ENCODE measurements at places on chromosomes 2 and 18.

DNA sequence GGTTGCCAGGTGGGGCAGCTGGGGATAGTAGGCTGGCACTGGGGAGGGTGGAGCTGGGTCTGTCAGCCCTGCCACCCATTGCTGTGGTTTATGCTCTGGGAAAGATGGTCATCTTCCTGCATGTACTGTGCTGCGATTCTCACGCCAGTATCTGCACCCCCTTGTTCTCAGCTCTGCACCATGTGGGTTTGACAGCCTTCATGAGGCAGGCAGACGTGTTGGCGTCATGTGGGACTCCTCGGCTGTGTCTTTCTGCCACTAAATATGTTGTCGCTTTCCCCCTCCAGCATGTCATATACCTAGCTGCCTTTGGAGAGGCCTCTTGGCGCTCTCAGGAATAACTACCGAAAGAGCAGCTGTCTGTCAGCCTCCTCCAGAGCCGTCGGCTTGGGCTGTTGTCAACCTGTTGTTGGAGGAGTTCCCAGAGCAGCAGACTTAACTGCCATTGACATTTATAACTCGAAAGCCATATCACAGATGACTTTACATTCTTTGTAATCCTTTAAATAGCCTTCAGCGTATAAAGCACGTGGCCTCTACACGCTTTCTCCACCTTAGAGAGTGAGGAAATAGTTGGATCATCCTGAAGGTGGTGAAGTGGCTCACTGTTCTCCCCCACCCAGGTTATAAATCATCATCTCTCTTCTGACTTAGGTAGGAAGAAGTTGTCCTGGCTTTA, 80.4 kb upstream of the MGAT5 start:
- H3K27ac ChIP-seq, result peak overlapping the region; percentile 76
- H3K4me3 ChIP-seq, result no peak overlapping the region
- H3K4me1 ChIP-seq, result peaks cover 66% of the 10 kb centered on the region
- H3K27me3 ChIP-seq, result no peaks in the 10 kb centered on the region
- peaks cover 5% of the 10 kb centered on the region for H3K36me3 ChIP-seq
- DNase-seq, result no peak

DNA sequence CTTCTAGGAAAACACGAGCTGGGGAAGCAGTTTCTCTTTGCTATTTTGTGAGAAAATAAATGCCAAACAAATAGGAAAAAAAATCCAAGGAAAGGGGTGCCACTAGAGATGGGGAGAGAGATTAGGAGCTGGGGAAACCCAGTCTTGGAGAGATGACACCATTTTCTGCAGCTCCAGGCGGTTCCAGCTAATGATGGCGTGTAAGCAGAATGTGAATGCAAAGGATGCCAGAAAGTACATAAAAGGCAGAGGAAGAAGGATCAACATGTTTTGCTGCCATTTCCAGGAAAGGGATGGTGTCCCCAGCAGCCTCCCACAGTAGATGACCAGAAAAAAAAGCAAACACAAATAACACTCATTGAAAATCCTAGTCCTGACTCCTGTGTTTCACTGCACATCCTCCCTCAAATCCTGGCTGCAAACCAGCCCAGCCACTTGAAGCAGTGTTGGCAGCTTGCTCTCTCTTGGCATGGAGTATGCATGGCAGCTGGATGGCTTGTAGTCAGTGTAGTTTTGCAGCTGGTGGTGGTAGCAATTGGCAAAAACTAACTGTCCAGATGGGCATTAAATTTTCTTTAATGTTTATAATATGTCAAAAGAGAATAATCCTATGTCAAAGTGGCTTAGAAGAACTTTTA, 93.6 kb downstream of the FTCDNL1 start:
- H3K27me3 ChIP-seq, result no peaks in the 10 kb centered on the region
- no peak for DNase-seq
- no peak overlapping the region for H3K27ac ChIP-seq

GRCh38 chr18:10231220-10231619, 223.2 kb upstream of the APCDD1 start:
- no peaks in the 10 kb centered on the region for H3K4me1 ChIP-seq
- H3K27me3 ChIP-seq, result peaks cover 3% of the 10 kb centered on the region
- H3K27ac ChIP-seq, result no peak overlapping the region
- no peak for DNase-seq

DNA sequence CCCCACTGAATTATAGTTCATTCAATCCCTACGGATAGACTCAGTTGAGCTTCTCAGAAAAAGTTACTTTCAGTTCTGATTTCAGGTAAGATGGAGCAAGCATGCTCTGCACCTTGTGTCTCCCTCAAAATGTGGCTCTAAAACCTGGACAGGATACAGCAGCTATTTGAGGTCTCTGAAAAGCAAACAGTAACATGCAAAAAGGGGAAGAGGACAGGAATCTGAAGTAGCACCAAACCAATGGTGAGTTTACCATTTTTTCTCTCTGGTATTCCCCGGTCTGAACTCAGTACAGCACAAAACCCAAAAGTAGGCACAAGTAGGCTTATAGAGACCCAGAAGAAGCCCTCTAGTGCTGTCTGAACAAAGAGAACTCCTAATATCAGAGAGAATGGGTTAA, 34.1 kb downstream of the LANCL1 start:
- peaks cover 36% of the 10 kb centered on the region for H3K36me3 ChIP-seq
- no peaks in the 10 kb centered on the region for H3K27me3 ChIP-seq
- no peak overlapping the region for H3K27ac ChIP-seq
- H3K4me1 ChIP-seq, result peaks cover 9% of the 10 kb centered on the region
- no peak for DNase-seq

- no peak overlapping the region for H3K27ac ChIP-seq
- H3K36me3 ChIP-seq, result no peaks in the 10 kb centered on the region
- peak; percentile 78 for DNase-seq
- H3K4me3 ChIP-seq, result no peak overlapping the region
- no peaks in the 10 kb centered on the region for H3K27me3 ChIP-seq
Measured at GRCh38 chr2:30711646-30712085, 95.6 kb downstream of the CAPN13 start.

GRCh38 chr18:33906046-33906445, 318.7 kb downstream of the NOL4 start:
- DNase-seq, result no peak
- no peaks in the 10 kb centered on the region for H3K4me1 ChIP-seq
- no peak overlapping the region for H3K27ac ChIP-seq

DNA sequence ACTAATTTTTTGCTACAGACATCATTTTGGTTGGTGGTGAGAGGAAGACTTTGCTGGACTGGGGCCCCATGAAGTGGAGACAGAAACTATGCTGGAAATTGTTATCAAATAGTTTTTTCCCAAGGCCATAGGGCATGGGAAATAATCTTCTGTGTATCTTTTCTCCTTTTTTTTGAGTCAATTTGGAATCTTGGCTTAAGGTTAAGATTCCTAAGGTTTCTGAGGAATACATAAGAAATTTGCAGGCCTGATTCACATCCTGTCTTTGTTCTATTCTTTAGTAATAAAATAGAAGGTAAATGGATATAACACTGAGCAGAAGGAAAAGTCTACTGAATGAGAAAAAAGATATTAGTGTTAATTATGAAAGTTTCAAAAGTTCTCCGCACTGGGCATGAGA, 16.6 kb downstream of the SMC6 start:
- peaks cover 14% of the 10 kb centered on the region for H3K4me1 ChIP-seq
- H3K4me3 ChIP-seq, result no peak overlapping the region
- no peaks in the 10 kb centered on the region for H3K27me3 ChIP-seq
- H3K27ac ChIP-seq, result peak overlapping the region; percentile 25

GRCh38 chr2:110794951-110795350, 62.6 kb downstream of the ACOXL start:
- peaks cover 22% of the 10 kb centered on the region for H3K27me3 ChIP-seq
- no peak overlapping the region for H3K4me3 ChIP-seq
- no peaks in the 10 kb centered on the region for H3K36me3 ChIP-seq
- no peaks in the 10 kb centered on the region for H3K4me1 ChIP-seq
- H3K27ac ChIP-seq, result no peak overlapping the region

DNA sequence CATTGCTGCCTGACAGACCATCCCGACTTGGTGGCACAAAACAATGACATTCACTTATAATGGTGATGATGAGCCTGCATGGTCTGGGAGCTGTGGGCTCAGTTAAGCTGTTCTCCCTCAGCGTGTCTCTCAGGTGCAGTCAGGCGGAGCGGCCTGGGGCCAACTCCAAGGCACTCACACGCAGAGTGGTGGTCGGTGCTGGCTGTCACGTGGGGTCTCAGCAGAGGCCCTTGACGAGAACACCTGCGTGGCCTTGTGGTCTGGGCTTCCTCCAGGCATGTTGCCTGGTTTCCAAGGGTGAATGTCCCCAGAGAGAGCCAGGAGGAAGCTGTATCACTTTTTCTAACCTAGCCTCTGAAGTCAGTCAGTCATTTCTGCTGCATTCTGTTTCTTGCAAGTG, 29.8 kb downstream of the ARMC9 start:
- no peaks in the 10 kb centered on the region for H3K36me3 ChIP-seq
- no peak overlapping the region for H3K4me3 ChIP-seq
- peaks cover 12% of the 10 kb centered on the region for H3K4me1 ChIP-seq
- peak; percentile 14 for DNase-seq

- no peak overlapping the region for H3K4me3 ChIP-seq
- H3K4me1 ChIP-seq, result peaks cover 4% of the 10 kb centered on the region
- H3K36me3 ChIP-seq, result no peaks in the 10 kb centered on the region
- H3K27me3 ChIP-seq, result peaks cover 12% of the 10 kb centered on the region
- no peak overlapping the region for H3K27ac ChIP-seq
- DNase-seq, result no peak
Measured at GRCh38 chr2:136411946-136412345, 294.0 kb upstream of the CXCR4 start.

GRCh38 chr2:237524631-237525030, 37.6 kb downstream of the MLPH start:
- DNase-seq, result no peak
- no peaks in the 10 kb centered on the region for H3K36me3 ChIP-seq
- H3K4me1 ChIP-seq, result peaks cover 5% of the 10 kb centered on the region
- no peak overlapping the region for H3K27ac ChIP-seq
- H3K27me3 ChIP-seq, result peaks cover 1% of the 10 kb centered on the region

DNA sequence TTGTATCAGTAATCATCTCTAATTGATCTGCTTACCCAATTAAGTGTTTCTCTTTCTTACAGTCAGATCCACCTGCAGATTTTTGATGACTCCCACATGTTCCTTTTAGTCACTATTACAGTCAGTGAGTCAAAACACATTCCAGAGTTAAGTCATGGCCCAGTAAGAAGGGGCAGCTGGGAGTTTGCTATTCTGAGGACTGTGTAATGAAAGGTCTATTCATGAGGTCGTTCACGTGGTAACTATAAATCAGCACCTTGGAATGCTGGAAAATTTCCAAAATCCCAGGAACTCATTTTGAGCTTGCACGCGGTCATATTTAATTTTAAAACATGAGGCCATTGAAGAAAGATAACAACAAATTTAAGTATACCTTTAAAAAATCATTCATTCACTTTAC, 252.5 kb downstream of the XIRP2 start:
- DNase-seq, result no peak
- no peaks in the 10 kb centered on the region for H3K27me3 ChIP-seq
- H3K4me1 ChIP-seq, result no peaks in the 10 kb centered on the region

DNA sequence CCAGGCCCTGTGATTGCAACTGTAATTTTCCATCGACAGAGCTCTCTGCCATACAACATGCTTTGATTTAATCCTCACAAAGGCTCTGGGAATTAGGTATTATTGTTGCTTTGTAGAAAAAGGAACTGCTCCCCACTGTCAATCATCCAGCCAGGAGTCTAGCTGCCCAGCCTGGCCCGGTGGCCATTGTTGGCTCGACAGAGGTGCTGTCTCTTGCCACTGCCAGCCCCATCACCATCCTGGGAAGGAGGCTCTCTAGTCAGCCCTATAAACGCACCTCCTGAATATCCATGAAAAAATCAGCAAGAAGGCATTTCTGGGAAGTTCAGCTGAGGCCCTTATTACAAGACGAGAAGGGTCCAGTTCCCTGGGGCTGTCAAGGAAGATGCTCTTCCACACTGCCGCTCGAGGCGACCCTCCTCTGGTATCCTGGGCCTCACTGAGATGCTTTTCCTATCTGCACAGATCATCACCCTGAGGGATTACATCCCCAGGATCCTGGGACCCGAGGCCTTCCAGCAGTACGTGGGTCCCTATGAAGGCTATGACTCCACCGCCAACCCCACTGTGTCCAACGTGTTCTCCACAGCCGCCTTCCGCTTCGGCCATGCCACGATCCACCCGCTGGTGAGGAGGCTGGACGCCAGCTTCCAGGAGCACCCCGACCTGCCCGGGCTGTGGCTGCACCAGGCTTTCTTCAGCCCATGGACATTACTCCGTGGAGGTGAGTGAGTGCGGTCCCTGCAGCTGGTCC, 71.0 kb downstream of the TPO start:
- no peaks in the 10 kb centered on the region for H3K36me3 ChIP-seq
- DNase-seq, result no peak
- no peak overlapping the region for H3K4me3 ChIP-seq
- H3K4me1 ChIP-seq, result no peaks in the 10 kb centered on the region
- no peak overlapping the region for H3K27ac ChIP-seq

GRCh38 chr2:23605236-23605635, 220.3 kb downstream of the KLHL29 start:
- DNase-seq, result no peak
- no peaks in the 10 kb centered on the region for H3K4me1 ChIP-seq
- H3K36me3 ChIP-seq, result peaks cover 7% of the 10 kb centered on the region
- H3K4me3 ChIP-seq, result no peak overlapping the region
- H3K27ac ChIP-seq, result no peak overlapping the region

- no peak overlapping the region for H3K4me3 ChIP-seq
- H3K27me3 ChIP-seq, result no peaks in the 10 kb centered on the region
- H3K27ac ChIP-seq, result peak overlapping the region; percentile 48
- peaks cover 11% of the 10 kb centered on the region for H3K36me3 ChIP-seq
- peaks cover 44% of the 10 kb centered on the region for H3K4me1 ChIP-seq
Measured at GRCh38 chr2:42232024-42232423, 62.9 kb downstream of the EML4 start.

DNA sequence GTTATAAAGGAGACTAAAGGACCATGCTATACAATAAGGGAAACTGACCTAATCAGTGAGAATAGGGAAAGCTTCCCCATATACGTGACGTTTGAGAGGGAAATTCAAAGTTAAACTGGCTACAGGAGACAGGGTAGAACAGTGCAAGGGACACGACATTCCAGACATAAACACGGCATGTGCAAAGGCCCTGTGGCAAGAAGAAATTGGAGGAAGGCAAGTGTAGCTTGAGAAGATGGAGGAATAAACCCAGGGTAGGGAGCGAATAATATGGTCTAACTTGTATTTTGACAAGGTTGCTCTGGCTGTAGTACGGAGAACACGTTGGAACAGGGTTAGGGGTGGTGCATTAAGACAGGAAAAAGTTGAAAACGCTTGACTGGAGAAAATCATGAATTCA, 49.8 kb upstream of the RIOK3 start:
- peaks cover 10% of the 10 kb centered on the region for H3K36me3 ChIP-seq
- no peak overlapping the region for H3K27ac ChIP-seq
- no peaks in the 10 kb centered on the region for H3K27me3 ChIP-seq
- H3K4me3 ChIP-seq, result no peak overlapping the region

- H3K4me1 ChIP-seq, result no peaks in the 10 kb centered on the region
- no peak for DNase-seq
- H3K36me3 ChIP-seq, result no peaks in the 10 kb centered on the region
- H3K27ac ChIP-seq, result no peak overlapping the region
- H3K4me3 ChIP-seq, result no peak overlapping the region
Measured at GRCh38 chr2:192498747-192499146, 304.0 kb upstream of the TMEFF2 start.

Data from memory B cell (primary cell).